Omental fat pad (tissue), 4 donors: ENCODE measurements at places on chromosomes 3 and 15. TPM values are rescaled to one million over a fixed set of nuclear protein-coding genes. Genes with fewer than 3 reads are reported as not detected.

- no peak for DNase-seq
Measured at GRCh38 chr15:40367371-40367685, 9.3 kb downstream of the DISP2 start.

- DNase-seq = no peak
Measured at GRCh38 chr3:23884481-23884880, 32.3 kb downstream of the NKIRAS1 start.

DNA sequence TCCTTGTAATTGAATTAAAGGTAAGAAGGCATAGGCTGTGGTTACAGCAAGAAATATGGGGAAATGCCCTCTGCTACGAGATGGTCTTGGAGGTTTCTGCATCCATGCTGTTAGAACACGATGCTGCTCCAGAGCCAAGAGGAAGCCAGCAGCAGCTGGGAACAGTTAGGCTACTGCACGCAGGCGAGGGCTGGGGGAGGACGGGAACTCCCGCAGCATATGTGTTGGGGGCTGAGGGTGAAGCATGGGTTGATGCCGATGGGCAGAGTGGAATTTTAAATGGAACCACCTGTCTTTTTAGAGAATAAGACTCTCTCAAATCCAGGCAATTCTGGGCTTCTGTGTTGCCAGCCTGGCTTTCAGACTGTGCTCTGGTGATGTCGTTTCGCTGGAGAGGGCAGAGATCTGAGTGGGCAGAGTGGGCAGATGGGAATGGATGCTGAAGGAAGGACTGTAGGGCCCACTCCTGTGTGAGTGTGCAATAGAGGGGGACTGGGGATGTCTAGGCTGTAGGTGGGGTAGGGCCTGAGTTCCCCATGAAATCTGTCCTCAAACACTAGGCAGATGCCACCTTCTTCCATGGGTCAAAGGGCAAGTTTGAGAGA lies 417.0 kb upstream of the TPM1 start:
- DNase-seq = no peak

- no peak for DNase-seq
Measured at GRCh38 chr3:14179114-14179465, 473 bp downstream of the LSM3 start.

- no peak for DNase-seq
Measured at GRCh38 chr3:164641071-164641470, 437.2 kb downstream of the SI start.

GRCh38 chr15:44159492-44159891 lies 35.6 kb downstream of the FRMD5 start:
- DNase-seq = no peak

DNA sequence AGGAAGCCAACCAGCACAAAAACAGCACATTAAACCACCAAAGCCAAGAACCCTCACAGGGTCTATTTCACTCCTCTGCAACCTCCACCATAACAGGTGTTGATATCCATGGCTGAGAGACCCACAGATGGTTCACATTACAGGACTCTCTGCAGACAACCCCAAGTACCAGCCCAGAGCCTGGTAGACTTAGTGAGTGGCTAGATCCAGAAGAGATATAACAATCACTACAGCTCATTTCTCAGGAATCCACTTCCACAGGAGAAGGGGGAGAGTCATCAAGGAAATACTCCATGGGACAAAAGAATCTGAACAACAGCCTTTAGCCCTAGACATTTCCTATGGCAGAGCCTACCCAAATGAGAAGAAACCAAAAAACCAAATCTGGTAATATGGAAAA lies 168.1 kb upstream of the CD96 start:
- DNase-seq = no peak

DNA sequence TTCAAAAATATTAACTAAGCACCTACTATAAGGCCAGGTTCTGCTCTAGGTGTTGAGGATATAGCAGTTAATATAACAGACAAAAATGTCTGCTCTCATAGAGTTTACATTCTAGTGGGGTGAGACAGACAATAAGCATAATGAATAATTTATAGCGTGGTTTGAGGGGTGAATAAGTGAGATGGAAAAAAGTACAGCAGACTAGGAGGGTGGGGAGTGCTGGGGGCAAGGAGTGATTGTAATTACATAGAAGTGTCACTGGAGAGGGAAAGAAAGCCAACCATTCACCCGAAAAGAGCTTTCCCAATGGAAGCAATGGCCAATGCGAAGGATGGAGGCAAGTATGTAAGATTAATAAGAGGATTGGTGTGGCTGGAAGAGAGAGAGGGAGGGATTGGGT lies 552.9 kb upstream of the KCNMB2 start:
- DNase-seq = no peak

The GRIP2 gene
- total RNA-seq = 0.84 TPM

The SI gene
- total RNA-seq = not detected

The ZNF774 gene
- 0.75 TPM for total RNA-seq

The TMEM44 gene
- 5.4 TPM for total RNA-seq

The IL17RD gene
- 4.9 TPM for total RNA-seq

The IREB2 gene
- total RNA-seq = 46.5 TPM
